ENCODE measurements at places on chromosomes 5 and 9. TPM values are rescaled to one million over a fixed set of nuclear protein-coding genes. Genes with fewer than 3 reads are reported as not detected.

SPINK13 gene
- total RNA-seq: not detected

OR1Q1 gene
- not detected for total RNA-seq

IFNA2 gene
- total RNA-seq: not detected

TRIM36 gene
- total RNA-seq: 0.36 TPM

CNTLN gene
- total RNA-seq: 7.9 TPM

C9 gene
- total RNA-seq: not detected

PDLIM4 gene
- 63.1 TPM for total RNA-seq

CDKN2B-AS1 gene
- total RNA-seq: 0.75 TPM

DPH7 gene
- total RNA-seq: 22.5 TPM

NME5 gene
- total RNA-seq: 1.5 TPM

GARNL3 gene
- 2.7 TPM for total RNA-seq

RLN1 gene
- not detected for total RNA-seq

PPP3R2 gene
- total RNA-seq: not detected

OR2V2 gene
- total RNA-seq: not detected

DAB2 gene
- 73.7 TPM for total RNA-seq

PCDHA12 gene
- 0.19 TPM for total RNA-seq

THBS4 gene
- under 0.01 TPM for total RNA-seq

LRRC19 gene
- total RNA-seq: not detected

FAM81B gene
- not detected for total RNA-seq

HTR1A gene
- not detected for total RNA-seq

SARDH gene
- 0.27 TPM for total RNA-seq

CNTRL gene
- 6.3 TPM for total RNA-seq

BTNL8 gene
- not detected for total RNA-seq

SEMA4D gene
- total RNA-seq: 3.4 TPM

CCL28 gene
- total RNA-seq: 0.38 TPM

TRIO gene
- 141 TPM for total RNA-seq

EPB41L4B gene
- 1.2 TPM for total RNA-seq

SPATA31E1 gene
- total RNA-seq: not detected

SLC6A19 gene
- total RNA-seq: not detected

ORM2 gene
- not detected for total RNA-seq

CAVIN4 gene
- total RNA-seq: 2.0 TPM

NXNL2 gene
- total RNA-seq: not detected

FASTKD3 gene
- total RNA-seq: 10.9 TPM

CCNI2 gene
- total RNA-seq: not detected

FBN2 gene
- total RNA-seq: 9.8 TPM

TMOD1 gene
- 0.28 TPM for total RNA-seq

NPM1 gene
- total RNA-seq: 1,513 TPM

Measured in endothelial cell of coronary artery (primary cell).